ENCODE measurements at places on chromosomes 12 and 14.

DNA sequence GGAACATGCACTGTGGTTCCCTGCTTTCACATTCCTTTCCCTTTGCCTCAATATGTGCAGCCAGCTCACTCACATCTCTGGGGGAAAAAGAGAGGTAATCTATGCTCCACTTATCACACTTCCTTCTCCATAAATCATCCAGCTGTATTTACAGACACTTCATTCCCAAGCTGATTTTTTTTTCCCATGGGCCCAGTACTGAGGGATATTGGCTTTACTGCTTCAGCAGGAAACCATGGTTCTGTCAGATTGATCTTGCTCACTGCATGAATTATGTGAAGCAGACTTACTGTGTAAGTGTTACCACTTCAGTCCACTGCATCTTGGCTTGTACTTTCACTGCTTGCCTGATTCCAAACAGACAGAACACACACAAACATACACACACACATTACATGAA, 555.6 kb downstream of the CCER1 start:
- no peak for DNase-seq

DNA sequence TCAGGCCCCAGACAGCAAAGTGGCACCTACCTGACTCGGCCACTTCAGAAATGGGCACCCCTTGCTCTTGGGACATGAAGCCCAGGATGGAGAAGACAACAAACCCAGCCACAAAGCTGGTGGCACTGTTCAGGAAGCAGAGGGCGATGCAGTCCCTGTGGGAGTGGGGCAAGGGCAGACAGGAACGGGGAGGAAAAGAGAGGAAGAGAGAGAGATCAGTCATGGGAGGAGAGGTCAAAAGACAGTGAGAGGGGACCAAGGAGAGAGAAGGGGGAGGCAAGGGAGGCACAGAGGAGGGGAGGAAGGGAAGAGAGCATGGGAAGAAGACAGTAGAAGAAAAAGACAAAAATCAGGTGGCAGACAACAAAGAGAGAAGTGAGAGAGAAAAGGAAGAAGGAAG, 16.6 kb downstream of the SLC6A12 start:
- DNase-seq = no peak

- DNase-seq = no peak
Observed at GRCh38 chr12:133156125-133156690, 25.1 kb upstream of the ZNF268 start.

DNA sequence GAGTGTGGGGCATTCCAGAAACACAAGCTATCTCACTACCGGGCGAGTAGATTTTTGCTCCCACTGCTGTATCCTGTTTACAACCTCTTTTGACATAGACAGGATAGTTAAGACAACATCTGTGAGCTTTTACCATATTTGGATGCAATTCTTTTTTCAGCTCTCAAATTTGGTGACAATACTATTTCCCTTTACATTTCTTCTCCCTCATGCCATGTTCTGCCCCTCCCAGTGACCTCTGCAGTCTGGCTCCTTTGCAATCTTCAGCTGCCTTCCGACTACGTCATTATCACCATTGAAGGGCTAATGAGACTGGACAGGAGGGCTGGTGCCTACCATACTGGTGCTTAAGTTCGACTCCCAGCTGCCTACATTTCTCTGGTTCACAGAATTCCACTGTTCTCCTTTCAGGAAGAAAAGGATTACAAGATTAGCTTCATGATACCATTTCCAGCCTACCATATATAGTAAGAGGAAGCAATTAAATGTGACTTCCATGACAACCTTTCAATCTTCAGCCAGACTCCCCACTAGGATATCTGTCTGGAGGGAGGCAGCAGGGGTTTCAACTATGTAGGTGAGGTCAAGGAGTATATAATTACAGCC, 251.6 kb downstream of the PHLDA1 start:
- DNase-seq = no peak

DNA sequence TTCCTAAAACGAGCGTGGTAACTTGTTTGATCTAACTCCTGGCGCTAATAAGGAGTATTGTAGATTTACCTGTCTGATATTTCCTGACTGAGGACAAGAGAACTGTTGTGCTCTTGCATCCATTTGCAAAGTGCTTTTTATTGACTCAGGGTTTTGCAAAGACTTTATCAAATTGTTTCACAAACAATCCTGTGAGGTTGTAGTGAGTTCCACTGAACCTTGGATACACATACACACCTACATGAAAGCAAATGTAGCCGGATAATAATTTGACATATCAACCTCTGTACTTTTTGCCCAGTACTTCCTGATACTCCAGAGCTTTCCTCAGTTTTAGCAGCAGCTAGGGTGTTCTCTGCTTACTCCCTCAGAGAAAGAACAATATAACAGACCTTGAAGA, 6.7 kb upstream of the PTGER2 start:
- no peak for DNase-seq

DNA sequence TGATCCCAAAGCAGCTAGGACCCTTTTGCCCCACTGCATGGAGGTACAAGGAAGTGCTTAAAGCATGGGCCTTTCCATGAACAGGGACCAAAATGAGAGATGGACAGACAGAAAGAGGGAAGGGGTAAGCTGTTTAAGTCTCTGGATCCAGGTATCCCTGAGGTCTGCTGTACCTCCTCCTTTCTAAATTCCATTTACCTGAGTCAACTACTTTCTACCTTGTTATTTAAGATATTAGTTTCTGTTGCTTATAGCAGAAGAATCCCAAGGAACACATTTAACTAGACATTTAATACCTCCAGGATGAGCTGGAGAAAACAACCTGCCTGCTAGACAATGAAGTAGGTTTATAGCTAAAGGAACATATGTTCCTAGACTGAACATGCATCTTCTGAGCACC, 157.6 kb upstream of the TMCC3 start:
- no peak for DNase-seq

DNA sequence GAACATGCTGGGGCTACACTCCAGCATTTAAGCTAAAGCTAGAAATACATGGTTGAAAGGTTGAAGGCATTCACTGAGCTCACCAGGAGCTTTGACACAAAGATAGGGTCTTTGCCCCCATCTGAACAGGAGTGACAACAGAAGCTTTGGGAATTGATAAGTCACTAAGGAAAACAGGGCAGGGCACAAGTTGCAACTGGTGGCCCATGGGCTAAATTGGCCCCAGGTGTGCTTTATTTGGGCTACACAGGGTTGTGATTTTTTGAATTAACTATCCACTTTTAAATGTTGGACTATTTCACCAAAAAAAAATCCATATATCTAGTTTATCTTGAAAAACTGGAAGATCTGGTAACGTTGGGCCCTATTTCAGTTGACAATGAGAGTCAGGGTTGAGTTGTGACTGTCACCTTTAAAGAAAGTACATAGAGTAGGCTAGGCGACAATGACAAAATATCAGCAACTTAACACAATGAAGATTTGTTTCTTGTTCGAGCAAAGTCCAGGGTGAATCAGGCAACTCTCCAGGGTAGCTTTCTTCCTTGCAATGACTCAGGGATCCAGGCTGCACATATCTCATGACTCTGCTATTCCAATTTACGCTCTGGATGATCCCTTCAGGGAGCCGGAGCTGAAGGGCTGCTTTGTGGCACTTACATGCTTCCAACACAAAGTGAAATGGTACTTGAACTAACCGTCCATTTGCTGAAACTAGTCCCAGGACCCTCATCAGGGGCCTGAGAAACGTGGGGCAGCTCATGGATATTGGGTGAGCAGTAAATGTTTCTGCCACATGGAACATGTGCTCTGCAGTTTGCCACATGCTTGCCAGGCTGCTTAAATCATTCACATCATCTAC, 13.3 kb upstream of the EIF4B start:
- DNase-seq = no peak

GRCh38 chr14:59450716-59451115, 14.5 kb downstream of the GPR135 start:
- no peak for DNase-seq

DNA sequence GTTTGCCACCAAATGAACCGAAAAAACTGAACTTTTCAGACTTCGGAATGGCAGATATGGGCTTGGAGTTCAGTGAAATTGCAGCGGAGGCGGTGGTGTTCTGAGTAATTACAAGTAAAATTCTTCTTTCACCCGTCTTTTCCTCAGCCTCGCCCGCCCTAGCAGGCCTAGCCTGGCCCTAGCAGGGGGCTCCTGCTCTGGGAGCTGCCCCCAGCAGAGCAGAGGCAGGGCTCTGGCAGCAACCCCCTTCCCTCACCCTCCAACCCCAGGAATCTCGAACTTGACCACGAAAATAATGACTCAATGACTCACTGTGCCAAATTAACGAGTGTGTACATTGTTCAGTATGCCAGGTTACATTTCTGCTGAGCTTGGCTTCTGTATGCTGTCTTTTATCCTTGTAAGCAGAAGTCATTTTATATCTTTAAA, 1.1 kb downstream of the PAPLN start:
- DNase-seq = no peak

GRCh38 chr14:36130186-36130585, 46.3 kb downstream of the PTCSC3 start:
- DNase-seq = no peak

GRCh38 chr12:31618228-31619025, 27.5 kb upstream of the DENND5B start:
- no peak for DNase-seq

- DNase-seq = no peak
Observed at GRCh38 chr12:123845881-123846280, 83.8 kb downstream of the DNAH10 start.

- DNase-seq = no peak
Observed at GRCh38 chr12:15823360-15824128, 34.4 kb upstream of the EPS8 start.

GRCh38 chr12:130435331-130435730, 97.6 kb downstream of the PIWIL1 start:
- no peak for DNase-seq

DNA sequence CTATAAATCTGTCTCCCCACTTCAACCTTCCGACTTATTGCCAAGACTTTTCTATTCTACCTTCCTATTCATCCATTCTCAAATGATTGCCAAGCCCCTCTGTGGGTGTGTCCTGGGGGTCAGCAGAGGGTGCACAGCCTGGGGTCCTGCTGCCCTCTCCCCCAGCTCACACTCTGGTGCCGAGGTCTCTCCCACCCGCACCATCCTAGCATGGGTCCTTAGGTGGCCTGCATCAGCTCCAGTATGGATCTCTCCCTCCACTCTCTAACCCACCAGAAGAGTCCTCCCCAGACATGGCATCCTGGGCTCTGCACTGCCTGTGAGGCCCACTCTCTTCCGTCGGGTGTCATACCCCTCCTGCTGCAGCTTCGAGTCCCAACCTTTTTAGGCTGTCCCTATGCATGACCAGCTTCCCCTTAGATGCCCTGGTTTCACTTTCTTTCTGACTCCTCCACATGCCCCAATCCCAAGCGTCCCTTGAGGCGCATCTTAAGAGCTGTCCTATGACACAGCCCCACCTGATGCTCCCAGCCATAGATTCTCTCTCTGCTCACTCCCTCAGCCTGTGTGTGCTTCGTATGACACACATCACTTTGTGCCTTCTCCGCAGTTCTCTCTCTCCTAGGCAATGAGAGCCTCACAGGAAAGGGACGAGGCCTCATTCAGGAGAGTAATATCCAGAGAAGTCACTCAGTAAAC, 43.9 kb downstream of the GIT2 start:
- DNase-seq = no peak

DNA sequence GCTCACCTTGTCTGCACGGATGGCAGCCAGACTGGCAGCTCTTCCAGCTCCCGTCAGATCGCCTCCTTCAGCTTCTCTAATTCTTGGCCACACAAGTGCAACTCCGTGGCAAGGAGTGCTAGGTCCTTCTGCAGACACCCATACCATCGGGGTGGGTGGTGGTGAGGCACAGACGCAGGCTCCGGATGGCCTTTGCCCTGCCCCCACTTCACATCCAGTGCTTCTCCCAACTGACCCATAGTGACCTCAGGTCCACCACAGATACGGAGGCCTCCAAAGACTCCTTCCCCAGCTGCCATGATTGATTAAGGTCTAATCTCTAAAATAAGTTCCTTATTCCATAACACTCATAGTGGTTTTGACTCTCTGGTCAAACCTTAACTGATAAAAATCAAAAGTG, 19.9 kb upstream of the CD27 start:
- DNase-seq = no peak

Data from activated CD8-positive, alpha-beta memory T cell treated with anti-CD3 and anti-CD28 coated beads for 1 hour (primary cell).